ENCODE measurements at places on chromosomes 4 and X.
A peak's percentile ranks its signal among the peaks of the same experiment; 100 is the strongest.

GRCh38 chr4:83860200-83860599 is 324.3 kb downstream of the GPAT3 start:
- DNase-seq, result no peak

GRCh38 chr4:7872264-7872771 is 67.3 kb downstream of the AFAP1 start:
- DNase-seq, result peak; percentile 73

- no peak for DNase-seq
Measured at GRCh38 chr4:150297861-150298474, 219.7 kb downstream of the DCLK2 start.

DNA sequence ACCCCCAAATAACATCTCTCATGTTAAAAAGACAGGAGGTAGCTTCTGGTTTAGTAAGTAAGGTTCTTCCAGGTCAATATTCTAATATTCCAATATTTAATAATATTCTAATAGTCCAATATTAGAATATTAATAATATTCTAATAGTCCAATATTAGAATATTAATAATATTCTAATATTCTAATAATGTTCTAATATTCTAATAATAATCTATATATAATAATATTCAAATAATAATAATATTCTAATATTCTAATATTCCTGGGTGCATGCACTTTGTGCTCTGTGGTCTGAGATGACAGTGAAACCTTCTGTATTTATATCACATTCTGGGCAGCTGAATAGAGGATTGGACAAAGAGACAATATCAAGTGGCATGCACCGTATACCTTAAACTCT is 96.1 kb downstream of the PCDH10 start:
- no peak for DNase-seq

GRCh38 chr4:120431180-120431579 is 364.5 kb upstream of the MAD2L1 start:
- no peak for DNase-seq

DNA sequence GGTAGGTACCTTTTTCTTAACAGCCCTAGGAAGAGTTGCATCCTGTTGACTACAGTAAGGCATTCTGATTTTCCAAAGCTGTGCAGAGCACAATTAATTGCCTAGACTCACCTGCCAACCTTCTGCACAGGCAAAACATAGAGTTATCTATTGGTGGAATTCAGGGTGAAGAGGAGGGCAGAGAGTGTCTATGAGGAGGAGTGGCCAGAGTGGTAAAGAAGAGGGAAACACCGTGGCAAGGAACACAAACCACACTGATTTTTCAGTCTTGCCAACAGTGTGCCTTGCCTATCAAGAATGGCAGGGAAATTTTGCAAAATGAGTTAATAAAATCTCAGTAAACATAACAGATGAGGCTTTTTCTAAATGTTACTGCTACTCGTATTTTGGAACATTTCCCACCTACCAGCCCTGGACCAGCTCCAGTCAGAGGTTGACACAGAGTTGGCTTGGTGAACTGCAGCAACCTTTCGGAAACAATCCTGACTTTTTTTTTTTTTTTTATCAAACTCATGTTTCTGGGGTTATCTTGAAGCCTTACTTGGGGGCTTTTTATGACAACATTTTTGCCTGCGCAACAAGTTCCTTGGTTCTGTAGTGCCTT is 67.9 kb upstream of the CAPN6 start:
- DNase-seq, result no peak

- DNase-seq, result no peak
Measured at GRCh38 chr4:4195354-4195753, 31.4 kb downstream of the OTOP1 start.

- DNase-seq, result no peak
Measured at GRCh38 chr4:44257461-44257860, 191.1 kb downstream of the KCTD8 start.

- no peak for DNase-seq
Measured at GRCh38 chr4:188986271-188986689, 847.0 kb downstream of the TRIML1 start.

DNA sequence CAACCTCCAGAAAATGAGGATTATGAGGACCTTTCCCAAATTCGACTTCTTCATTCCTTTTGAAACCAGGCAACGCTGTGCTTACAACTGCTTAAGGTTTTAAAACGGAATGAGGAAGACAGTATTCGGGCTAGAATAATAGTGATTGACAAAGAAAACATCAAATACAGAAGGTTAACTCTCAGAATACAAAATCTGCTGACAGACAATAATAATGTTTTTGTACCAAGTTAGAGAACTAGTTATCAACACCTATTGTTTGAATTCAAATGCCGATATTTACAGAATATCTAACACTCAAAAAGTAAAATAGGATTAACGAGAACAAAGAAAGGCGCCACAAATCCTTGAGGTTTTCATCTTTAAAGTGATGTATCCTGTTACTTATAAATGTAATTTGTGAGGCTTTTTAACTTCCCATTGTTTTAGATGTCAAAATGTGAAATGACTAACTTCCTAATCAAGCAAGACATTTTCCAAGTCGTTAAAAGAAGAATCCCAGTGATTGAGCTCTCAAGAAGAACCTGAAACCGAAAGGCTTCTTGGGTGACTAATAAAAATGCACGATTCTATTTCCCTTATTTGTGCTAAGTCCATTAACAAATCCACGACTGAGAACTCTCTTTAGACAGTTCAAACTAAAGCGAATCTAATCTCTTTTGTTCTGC is 118.3 kb downstream of the SORBS2 start:
- DNase-seq, result no peak

DNA sequence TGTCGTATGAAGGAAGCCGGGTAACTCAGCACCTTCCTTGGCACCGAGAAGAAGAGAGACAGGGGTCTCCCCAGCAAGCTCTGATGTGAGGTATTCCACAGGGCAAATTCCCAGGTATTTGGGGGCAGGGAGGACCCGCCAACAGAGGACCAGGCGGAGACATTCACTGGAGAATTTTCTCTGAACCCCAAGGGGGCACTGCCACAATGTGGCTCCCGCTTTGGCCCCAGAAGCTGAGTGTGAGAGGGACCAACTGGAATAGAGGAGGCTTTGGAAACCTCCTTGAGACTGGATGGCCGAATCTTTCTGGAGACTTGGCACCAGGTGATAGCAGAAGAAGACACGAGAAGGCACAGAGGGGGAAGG is 735 bp upstream of the GABRE start:
- DNase-seq, result no peak

GRCh38 chr4:1612278-1613098 is 71.6 kb downstream of the FAM53A start:
- no peak for DNase-seq

DNA sequence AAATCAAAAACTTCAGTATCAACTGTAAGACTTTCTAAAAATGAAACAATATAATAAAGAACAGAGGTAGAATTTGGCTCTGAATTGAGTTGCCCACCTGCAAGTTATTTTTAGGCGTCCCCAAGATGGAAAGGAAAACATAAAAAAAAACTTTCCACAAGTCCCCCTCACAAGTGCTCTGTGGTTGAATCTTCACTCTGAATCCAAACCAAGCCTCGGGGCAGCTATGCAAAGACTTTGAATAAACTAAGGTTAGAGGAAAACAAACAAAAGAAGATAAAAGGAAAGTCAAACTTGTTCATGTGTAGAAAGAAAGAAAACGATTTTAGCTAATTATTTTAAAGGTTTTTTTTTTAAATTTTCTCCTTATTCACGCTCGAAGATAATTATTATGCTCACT is 372.4 kb upstream of the SLIT2 start:
- no peak for DNase-seq

GRCh38 chr4:23279377-23279986 is 586.7 kb downstream of the GBA3 start:
- DNase-seq, result no peak

DNA sequence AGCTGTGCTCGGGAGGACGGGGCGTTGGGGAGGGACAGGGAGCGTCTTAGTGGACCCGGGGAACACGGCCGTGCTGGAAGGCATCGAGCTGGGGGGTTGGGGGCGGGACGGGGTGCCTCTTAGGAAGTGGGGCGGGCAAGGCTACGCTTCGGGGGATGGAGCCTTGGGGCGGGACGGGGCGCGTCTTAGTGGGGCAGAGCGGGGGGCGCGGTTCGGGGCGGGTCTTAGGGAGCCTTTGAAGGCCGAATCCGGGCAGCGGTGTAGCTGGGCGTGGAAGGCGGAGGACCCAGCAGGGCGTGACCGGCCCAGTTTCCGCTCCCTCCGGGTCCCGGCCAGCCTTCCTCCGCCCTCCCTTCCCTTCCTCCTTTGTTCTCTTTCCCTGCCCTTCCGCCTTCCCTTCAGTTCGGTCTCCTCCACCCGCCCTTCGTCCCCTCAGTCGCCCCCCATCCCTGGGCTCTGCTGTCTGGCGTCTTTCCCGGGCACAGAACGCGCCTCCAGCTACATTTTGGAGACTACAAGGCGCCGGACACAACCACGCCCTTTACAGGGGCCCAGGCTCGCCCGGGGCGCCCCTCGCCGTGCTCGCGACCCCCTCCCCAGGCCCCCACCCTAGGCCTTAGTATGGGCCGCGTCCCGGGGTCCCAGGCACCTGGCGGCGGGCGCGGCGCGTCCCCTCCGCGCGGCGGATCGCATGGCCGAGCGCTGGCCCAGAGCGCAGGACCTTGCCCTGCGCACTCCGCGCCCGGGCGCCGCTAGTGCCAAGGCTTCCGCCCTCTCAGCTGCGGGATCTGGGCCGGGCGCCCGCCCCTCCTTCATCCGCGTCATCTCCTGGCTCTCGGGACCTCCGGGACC is at the start of gene ARSD:
ARSD (minus strand) TSS at position 757 of the 852 bp plus-strand sequence; CDS start at position 693, 64 bp downstream.
- DNase-seq, result peak; percentile 92

DNA sequence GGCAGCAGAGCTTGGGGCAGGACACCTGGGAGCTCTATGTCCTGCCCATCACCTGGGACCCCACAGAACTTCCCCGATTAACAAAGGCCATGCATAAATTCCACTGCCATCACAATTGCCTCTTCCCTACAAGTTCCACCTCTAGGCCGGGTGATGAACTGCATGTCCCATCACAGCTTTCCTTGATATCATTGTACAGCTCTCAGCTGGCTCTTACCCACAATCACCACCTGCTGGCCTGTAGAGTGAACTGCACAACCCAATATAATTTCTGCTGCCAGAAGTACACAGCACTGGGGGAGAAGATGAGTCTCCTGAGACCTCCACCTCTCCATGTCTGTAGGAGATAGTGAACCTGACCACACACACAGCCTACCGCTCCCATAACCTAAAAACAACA is 285.0 kb upstream of the AADAT start:
- DNase-seq, result no peak

GRCh38 chr4:687048-687970 is 1.6 kb downstream of the SLC49A3 start:
- DNase-seq, result peak; percentile 36

DNA sequence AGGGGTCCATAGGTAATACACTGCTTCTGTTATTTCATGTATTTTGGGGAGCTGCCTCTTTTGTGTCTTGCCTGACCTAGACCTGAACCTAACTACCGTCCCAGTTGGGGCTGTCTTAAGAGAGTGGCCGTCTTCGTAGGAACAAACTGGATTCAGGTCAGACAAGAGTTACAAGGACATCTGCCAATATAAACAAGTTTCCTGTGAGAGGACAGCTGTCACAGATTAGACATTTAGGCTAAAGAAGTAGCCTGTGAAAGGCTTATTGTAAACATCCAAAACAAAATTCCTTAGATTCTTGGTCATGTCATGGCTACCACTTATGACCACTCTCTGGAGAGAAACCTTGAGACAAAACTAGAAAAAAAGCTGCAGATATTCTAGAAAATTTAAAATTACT is 797.6 kb upstream of the AADAT start:
- DNase-seq, result no peak

GRCh38 chr4:109627361-109627760 is 67.3 kb downstream of the MCUB start:
- DNase-seq, result no peak

DNA sequence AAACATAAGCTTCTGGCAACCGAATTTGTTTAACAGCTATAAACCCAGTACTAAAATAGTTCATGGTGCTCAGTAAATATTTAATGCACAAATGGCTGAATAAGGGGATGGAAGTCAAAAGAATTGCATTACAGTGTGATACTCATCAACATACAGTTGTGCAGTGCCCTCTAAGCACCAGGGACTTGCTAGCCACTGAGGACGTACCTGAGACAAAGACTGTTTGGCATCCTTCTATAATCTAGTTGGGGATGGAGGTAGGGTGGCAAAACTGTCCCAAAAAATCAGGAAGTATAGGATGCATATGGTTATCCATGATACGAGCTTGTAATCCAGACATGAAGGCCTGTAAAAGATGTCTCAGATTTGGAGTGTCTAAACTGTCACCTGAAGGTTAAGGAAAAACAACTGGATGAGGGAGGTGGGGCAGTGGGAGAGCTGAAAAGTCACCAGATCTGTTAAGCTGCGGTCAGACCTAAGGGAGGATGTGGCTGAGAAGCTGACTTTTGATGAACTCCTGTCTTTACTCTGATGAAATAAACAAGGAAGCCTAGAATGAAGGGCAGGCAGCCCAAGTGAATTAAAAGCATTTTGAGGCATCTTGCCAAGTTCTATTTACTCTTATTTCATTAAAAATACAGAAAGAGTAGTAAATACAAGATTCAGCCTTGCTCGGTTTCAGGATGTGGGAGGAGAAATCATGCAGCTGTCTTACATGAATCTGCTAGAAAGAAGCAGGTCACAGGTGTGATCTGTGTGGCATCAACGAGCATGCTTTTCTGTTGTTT is 12.0 kb upstream of the CD38 start:
- DNase-seq, result no peak

GRCh38 chr4:159210975-159211374 is 108.1 kb downstream of the RAPGEF2 start:
- no peak for DNase-seq

DNA sequence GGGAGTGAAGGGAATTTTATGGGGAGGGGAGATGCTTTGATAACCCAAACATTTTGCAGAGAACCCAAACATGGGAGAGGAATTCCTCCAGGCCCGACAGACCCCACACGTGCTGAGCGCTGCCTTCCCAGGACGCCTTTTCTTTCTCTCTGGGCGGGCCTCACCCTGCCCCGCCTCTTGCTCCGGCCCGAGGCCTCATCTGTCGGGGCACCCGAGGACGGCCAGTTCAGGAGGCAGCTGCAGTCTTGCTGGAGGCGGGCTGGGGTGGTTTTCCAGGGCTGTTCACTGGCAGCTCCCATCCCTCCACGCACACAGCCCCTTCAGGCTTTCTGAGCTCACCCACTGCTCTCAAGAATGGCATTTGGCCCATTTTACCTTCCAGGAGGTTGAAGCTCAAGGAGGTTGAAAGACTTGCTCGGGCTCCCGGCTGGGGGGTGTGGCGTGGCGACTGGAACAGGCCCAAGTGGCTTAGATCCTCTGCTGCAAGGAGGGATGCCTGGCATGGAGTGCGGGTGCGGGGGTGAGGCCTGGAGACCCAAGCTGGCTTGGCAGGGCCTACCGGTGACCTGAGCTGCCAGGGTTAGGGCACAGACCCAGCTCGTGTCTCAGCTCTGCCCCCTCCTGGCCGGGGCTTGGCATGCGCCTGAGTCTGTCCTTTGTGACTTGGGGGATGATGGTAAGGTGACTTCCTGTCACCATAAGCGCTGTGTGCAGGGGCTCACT is 99.2 kb downstream of the PSAPL1 start:
- DNase-seq, result peak; percentile 60

- DNase-seq, result no peak
Measured at GRCh38 chrX:14504960-14505538, 24.3 kb upstream of the GLRA2 start.

- no peak for DNase-seq
Measured at GRCh38 chr4:185282968-185283367, 73.6 kb downstream of the SNX25 start.

Measured in left hindlimb (tissue), 1 donor.